ENCODE measurements at places on chromosomes 13 and 19. TPM values are rescaled to one million over a fixed set of nuclear protein-coding genes. Genes with fewer than 3 reads are reported as not detected.

KLK14 gene
- 4.2 TPM for total RNA-seq

- DNase-seq, result no peak
These were observed 5.7 kb downstream of the ZNF574 start for GRCh38 chr19:42081584-42082203.

- DNase-seq, result no peak
These were observed 166.9 kb upstream of the KL start for GRCh38 chr13:32849369-32849768.

DNA sequence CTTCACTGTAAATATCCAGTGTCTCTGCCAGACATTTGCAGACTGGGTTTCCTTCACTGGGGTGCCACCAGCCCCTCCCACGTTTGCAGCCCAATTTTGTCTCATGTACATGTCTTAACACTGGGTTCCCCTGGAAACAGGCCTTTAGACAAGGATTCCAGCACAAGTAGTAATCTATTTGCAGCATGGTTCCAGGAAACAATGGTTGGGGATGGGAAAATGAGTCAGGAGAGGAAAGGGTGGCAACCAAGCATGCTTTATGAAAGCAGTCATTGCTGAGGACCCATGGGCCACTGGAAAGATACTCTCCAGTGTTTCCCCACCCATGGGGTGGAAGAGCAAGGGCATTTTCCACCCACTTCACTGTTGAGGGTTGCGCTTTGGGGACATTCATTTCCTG is 53.6 kb upstream of the FARP1 start:
- DNase-seq, result no peak

LIM2 gene
- total RNA-seq, result not detected
